ENCODE measurements at places on chromosomes 11 and 22.

DNA sequence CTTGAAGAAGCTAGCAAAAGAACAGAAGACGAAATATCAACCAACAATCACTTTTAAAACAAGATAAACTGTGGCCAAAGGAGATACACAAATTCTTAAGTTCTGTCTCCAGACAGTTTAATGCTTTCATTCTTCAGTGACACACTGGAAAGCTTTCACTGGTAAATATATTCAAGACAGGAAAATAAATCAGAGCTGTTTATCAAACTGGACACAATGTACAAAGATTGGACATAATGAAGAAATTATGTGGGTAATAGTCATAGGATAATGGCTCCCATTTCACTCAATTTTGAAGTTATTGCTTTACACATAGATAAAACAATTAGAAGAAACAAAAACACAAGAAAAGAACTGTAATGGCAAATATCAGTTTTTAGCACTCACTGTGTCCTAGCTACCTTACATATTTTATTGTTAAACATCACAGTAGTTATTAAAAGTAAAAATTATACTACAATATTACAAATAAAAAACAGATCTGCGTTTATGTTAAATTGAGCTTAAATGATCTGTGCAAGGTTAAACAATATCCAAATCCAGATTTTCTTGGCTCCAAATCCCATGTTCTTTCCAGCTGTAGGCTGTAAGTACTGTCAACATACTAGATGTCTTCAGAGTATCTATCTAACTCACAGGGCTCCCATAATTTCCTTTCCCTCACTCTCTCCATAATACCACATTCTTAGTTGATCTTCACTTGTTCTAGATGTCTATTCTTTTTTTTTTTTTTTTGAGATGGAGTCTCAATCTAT is 38.6 kb upstream of the NOX4 start:
- no peak for DNase-seq

GRCh38 chr11:126485021-126485792 is 129.7 kb downstream of the ST3GAL4 start:
- no peak for DNase-seq

GRCh38 chr11:112665291-112665690 is 295.9 kb upstream of the NCAM1 start:
- DNase-seq, result no peak

DNA sequence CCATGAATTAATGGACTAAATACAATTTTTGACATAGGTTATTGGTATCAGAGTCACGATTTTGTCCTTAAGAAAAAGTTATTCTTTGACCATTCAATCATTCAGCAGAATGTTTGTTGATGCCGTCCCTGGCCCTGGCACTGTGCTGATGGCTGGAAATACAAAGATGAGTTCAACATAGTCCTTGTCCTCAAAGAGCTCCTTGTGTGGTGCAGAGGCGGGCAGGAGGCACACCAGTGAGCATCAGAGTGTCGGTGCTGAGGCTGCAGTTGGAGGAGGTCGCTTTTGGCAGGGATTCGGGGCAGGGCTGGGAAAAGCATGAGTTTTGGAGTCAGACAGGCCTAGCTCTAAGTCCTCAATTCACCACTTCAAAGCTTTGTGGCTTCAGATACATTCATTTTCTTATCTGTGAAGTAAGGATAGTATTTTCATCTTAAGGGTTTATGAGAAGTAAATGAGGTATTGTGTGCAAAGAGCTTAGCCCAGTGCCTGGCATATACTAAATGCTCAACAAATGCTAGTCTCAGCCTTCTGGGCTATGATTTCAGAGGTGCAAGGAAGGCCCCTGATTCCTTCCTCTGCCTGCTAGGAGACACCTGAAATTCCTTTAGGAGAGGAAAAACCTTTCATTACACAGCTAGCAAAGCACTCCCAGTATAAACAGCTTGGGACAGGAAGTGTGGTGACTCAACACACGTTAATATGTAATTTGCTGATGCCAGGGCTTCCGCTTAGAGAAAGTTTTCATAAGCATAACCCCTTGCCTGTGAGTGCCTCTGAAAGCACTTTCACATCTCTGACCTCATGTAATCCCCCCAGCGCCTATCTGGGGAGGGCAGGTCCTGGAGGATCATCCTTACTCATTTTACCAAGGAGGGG is 113.8 kb downstream of the NECTIN1 start:
- no peak for DNase-seq

- no peak for DNase-seq
These were observed 34.1 kb downstream of the SBF1 start for GRCh38 chr22:50440544-50441249.

DNA sequence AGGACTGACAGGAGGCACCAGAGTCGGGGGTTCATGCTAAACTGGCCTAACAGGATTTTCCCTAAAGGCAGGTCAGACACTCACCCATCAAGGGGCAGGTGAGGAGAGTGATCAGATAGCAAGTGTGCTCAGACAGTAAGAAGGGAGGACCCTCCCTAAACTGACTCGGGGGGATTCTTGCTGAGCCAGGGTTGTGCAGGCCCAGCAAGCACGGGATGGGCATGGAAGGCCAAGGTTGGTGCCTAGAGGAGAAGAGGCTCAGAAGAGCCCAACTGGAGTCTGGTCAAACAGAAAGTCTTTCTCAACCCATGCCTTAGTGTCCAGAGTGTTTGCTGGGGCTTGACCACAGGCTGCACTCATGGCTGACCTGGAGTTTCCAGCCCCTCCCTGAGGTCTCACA is 6.2 kb upstream of the APOL1 start:
- DNase-seq, result no peak

GRCh38 chr11:12678092-12678491 is 3.9 kb downstream of the TEAD1 start:
- DNase-seq, result no peak

GRCh38 chr11:77053217-77054015 is 13.4 kb upstream of the CAPN5 start:
- DNase-seq, result no peak

GRCh38 chr11:69088676-69089146 is 40.0 kb downstream of the TPCN2 start:
- DNase-seq, result peak; percentile 33

DNA sequence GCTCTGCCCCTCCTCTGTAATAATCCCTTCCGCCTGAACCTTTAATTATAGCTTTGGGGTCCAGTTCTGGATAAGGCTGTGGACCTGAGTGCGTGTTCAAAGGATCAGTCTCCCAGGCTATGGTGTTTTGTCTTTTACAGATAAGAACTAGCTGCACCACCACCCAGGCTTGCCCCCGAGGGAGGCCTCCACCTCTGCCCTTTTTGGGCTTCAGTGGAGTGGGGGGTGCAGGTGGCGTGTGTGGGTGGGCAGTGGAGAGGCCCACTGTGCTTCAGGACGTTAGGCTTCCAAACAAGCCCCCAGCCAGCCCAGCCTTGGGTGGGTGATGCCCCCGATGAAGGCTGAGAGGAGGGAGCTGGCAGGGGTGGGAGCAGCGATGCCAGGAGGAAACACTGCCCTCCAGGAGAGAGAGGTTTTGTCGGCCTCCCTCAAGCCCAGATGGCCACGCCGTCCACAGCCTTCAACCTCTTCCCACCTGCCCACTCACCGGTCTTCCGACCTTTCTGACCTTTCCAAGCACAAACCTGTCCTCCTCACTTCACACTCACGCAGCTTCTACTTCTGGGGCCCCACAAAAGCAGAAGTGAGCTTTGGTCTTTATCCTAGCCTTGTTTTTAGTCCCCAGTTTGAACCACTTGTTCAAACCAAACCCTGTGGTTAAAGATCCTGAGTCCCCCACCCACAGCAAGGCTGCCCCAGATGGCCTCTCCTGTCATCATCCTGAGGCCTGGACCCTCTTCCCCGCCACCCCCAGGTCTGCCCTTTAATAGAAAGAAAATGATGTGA is 20.4 kb downstream of the PSMD13 start:
- DNase-seq, result no peak

- DNase-seq, result peak; percentile 24
These were observed at the start of gene RDX for GRCh38 chr11:110296226-110297075. Gene RDX (minus strand): TSS chr11:110296614. CDS start chr11:110279692, 16,922 bp downstream.

DNA sequence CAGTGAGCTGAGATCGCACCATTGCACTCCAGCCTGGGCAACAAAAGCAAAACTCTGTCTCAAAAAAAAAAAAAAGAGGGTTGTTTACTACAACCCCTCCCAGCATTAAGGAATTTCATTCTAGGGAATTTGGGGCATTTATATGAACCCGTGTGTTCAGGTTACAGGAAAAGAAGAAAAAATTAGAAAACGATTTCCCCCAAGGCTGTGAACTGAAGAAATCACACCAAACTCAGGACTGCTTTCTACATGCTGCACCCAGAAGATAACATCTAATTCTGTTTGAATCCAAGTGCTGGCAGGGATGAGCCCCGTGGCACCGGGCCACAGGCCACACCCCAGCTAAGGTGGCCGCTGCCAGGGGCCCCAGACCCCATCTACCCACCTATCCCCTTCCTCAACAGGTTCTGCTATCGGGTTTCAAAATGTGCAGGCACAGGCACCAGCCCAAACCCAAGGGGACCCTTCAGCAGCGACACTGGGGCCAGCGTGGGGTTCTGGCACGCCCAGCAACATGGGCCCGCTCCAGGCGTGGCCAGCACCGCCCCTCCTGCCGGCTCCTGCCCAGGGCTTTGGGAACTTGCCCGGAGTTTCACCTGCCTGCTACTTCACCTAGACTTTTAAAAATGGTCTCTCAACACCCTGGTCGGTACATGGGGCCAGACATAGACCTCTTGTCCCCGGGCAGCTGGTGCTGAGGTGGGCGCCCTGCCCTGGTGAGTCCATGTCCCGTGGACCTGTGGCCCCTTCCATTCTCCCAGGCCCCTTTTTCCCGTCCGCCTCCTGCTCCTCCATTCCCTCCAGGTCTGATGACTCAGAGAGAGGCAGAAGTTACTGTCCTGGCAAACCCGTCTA is 11.8 kb downstream of the CELSR1 start:
- no peak for DNase-seq
